ENCODE measurements at places on chromosomes 6 and 20.

DNA sequence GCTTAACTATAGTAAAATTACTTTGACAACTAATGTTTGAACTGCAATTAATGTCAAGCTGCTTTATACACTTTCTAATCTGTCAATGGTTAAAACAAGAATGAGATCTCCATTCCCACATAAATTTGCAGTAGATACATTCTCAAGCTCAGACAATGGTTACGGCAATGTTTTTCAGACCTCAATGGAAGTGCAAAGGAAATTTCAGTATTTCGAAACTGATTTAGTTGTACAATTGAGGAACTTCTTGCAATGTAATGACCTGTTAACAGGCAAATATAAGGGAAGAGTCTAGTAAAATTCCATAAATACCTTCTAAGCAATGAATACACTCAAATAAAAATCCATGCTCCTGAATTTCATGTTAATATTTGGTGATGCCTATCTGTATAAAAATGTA is 94.7 kb downstream of the ADTRP start:
- DNase-seq, result no peak

DNA sequence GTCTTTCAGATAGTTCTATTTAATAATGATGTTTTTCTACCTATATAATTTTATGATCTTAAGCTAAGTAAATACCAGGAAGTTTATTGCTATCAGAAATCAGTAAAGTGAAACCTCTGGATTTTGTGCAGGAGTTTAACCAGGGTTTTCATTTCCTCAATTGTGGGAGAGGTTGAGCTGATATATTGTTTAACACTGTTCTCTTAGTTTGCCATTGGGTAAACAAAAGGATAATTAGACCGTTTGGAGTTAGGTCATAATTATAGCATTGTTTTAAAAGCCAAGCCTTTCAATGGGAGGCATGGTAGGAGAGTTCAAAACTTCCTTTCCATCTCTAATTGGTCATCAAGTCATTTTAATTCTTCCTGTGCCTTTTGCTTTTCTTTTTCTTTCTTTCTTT is 58.7 kb downstream of the STXBP5 start:
- no peak for DNase-seq

GRCh38 chr20:20371681-20372080 is 3.8 kb downstream of the INSM1 start:
- DNase-seq, result no peak

GRCh38 chr6:10550764-10551163 is 29.6 kb downstream of the GCNT2 start:
- no peak for DNase-seq

Measured in stimulated activated CD8-positive, alpha-beta memory T cell treated with anti-CD3 and anti-CD28 coated beads, Interleukin-15, amount 100 ng/mL, for 24 hours (primary cell).